ENCODE measurements at places on chromosomes 2 and 18. TPM values are rescaled to one million over a fixed set of nuclear protein-coding genes. Genes with fewer than 3 reads are reported as not detected.

CYP26B1 gene
- total RNA-seq, result under 0.01 TPM

PSD4 gene
- total RNA-seq, result 1.1 TPM

ESPNL gene
- 0.57 TPM for total RNA-seq

STAT4 gene
- total RNA-seq, result 1.1 TPM

PTH2R gene
- total RNA-seq, result 1.0 TPM

RBKS gene
- 1.1 TPM for total RNA-seq

RAMP1 gene
- total RNA-seq, result 13.2 TPM

CNGA3 gene
- total RNA-seq, result not detected

ROCK2 gene
- total RNA-seq, result 52.7 TPM
